Esophagus squamous epithelium (tissue), 5 donors: ENCODE measurements at places on chromosomes 13 and 19.

- DNase-seq = no peak
Observed at GRCh38 chr19:2865334-2866100, 1.6 kb upstream of the ZNF556 start.

DNA sequence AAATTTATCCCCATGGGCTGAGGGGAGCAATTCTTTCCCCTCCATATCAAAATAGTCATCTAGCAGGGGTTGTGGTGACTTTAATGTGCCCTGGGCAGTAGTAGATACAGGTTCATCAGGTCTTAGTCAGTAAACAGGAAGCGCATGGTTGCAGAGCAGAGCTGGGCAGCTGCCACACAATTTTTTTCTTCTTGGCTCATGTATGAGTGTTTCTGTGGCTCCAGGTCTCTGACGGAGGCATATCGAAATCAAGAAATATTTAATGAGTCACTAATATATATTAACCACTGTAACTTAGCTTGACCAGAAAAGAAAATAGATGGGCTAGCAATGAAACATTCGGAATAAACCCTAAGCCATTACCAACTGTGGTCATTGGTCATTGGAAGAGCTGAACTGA, 68.4 kb upstream of the UBL3 start:
- no peak for DNase-seq

DNA sequence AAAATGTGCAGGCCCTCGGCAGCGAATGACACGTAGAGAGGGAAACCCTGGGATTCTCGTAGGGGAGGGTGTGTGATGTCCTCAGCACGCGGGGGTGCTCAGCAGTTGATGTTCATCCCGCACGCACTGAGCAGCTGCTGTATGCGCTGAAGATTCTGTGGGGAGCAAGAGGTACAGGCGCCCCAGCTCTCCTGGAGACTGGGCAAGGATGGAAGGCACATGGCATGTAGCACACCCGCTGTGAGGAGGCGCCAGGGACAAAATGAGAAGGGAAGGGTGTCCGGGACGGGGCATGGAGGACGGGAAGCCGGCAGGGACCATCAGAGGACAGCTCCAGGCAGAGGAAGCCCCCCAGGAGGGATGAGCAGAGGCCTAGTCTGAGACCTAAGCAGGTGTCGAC, 15.4 kb downstream of the ATP11A start:
- no peak for DNase-seq

DNA sequence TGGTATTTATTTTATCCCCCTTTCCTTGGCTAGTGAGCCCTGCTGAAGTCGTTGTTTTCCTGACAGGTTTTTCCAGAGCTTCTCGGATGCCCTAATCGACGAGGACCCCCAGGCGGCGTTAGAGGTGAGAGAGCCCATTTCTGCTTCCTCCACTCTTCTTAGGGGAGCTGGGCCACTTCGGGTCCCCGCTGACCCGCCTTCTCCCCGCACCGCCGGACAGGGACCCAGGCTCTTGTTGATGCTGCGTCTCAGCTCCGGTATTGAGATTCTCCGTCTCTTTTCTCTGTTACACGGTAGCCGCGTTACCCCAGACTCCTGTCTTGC, 306 bp downstream of the SUGT1 start:
- no peak for DNase-seq

DNA sequence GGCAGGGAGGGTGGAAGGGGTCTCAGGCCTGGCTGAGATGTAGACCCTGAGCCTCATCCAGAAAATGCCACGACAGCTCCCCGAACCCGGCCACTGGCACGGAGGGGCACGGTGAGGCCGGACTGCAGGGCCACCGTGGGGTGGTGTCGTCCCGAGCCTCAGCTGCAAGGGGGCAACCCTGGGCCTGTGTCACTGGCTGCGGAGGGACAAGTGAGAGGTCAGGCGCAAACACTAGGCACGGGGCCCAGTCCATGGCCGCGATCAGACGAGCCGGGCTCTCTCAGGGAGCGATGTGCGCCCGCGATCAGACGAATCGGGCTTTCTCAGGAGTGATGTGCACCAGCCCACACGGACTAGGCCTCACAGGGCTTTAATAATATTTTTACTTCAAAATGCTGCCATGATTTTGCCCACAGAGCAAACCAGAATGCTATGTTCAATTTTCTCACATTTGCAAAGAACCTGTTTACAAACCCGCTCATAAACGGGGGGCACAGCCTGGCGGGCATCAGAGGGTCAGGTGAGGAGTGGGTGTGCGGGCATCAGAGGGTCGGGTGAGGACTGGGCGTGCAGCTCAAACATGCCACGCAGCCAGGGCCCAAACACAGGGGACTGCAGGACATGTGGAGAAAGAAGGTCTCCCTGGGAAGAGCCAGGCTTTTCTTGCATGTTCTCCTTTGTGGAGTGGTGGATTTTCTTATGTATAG, 42.6 kb upstream of the C13orf46 start:
- DNase-seq = no peak

- no peak for DNase-seq
Observed at GRCh38 chr13:50437252-50437651, 406.2 kb downstream of the DLEU7 start.

DNA sequence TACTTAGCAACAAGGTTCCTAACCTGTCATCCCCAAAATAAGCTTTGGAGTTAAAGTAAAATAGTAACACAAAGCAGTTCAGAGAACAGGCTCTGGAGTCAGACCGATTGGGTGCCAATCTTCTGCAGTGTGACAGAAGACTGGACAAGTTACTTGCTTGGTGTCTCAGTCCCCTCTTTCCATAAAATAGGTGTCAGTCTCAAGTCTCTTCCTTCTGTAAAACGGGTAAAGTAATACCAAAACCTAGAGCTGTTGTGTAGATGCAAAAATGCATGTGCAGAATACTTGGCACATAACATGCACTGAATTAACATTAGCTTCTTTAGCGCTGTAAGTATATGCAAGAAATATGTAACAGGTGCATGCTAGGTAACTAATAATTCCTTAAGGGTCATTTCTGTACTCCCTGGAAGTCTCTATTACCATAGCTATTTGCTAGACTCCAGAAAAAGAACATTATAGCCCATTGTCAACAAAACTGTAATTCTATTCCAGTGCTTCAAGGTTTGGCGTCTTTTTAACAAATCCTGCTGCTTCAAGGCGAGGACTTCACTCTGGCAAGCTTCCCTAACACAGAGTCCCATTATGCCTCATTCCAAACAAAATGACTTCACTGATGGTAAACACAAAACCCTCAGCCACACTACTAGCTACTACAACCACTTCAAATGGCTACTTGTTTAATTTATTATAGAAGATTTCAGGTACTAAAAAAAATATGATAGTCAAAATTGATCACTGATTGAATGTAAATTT, 32.8 kb downstream of the ELF1 start:
- DNase-seq = no peak

DNA sequence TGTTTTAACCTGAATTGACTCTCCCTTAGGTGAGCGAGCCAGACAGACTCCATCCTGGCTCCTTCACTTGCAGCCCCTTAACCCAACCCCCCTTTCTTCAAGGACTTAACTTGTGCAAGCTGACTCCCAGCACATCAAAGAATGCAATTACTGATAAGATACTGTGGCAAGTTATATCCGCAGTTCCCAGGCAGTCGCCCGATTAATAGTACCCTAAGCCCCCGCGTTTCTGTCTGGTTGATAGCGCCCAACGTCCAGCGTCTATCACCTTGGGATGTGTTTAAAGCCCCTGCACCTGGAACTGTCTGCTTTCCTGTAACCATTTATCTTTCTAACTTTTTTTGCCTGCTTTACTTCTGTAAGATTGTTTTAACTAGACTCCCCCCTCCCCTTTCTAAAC, 6.2 kb downstream of the HSD17B14 start:
- no peak for DNase-seq

DNA sequence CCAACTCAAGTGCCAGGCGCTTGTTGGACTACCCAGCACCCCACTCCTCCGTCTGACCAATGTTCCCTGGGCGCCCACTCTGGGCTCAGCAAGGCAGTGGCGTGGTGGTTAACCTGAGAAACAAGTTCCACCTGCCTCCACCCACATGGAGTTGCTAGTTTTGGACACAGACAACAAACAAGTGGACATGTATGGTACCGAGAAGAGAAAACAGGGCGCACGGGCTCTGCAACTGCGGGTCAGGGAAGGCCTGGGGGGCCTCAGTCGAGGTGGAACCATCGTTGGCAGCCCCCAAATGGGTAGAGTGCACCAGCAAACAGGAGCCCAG, 2.5 kb downstream of the MIER2 start:
- no peak for DNase-seq

GRCh38 chr13:96053003-96053703, at the start of gene UGGT2:
TSS of gene UGGT2 (minus strand) at chr13:96053401. CDS start at chr13:96053312, 89 bp downstream.
- peak; percentile 8 for DNase-seq

GRCh38 chr13:45833663-45834375, 17.7 kb downstream of the SIAH3 start:
- no peak for DNase-seq

- no peak for DNase-seq
Observed at GRCh38 chr19:16527971-16528521, 14.2 kb downstream of the CHERP start.

- DNase-seq = no peak
Observed at GRCh38 chr13:25766991-25767390, 284.8 kb downstream of the SHISA2 start.

DNA sequence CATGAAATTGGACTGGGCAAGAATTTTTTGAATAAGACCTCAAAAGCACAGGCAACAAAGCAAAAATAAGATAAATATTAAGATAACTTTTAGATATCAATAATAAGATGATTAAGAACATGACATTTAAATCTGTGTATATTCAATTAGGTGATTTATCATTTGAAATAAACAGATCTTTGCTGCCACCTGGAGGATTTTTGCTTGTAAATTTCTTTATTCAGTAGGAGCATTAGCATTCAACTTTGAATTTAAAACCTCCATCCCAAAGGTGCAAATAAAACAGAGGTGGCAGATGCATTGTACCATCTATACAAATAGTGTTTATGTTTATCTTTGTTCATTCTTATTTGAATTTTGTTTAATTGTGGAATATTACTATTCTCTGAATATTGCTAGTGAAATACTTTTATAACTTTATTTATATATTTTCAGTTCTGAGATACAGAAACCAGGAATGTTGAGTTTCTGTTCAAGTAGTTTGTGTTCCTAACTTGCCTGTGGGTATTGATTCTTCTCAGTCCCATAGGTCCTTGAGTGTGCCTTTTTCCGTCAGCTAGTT, 20.9 kb downstream of the COG6 start:
- DNase-seq = no peak

DNA sequence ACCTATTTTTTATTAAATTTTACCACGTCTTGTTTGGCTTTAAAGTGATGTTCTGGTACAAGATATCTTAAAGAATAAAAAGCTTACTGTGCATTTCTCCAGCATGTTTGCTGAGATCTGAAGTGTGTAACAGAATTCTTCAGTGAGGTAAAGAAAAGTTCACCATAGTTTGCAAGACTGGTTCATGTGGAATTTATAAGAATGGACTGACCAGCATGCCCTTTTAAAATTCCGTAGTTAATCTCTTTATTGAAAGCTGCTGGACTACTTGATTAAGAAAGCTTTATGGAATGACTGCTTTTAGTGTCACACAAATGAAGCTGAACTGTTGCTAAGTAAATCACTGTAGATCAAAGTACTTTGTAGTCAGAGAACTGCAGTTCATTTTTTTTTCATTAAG, 119.2 kb downstream of the GPC6 start:
- DNase-seq = no peak

DNA sequence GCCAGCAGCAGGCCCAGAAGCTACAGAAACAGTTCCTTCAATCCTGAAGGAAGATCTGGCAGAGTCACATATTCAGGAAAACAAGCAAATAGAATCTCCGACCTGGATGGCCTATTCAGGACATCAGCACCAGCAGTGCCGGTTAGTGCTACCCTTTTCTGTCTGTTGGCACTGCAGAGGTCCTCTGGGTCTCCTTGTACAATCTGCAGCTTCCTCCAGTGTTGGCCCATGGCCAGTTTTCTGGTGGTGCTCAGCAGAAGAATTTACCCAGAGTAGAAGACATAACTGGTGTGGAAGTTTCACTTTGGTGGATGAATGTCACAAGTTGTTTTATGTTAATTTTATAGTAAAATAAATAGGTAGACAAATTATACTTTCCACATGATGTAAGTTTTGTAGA, 498.1 kb downstream of the COG6 start:
- DNase-seq = no peak
